ENCODE measurements at places on chromosomes 2 and 18. TPM values are rescaled to one million over a fixed set of nuclear protein-coding genes. Genes with fewer than 3 reads are reported as not detected.

CAPG gene
- 4.1 TPM for total RNA-seq

OTX1 gene
- total RNA-seq = 0.59 TPM

FSHR gene
- not detected for total RNA-seq

AGXT gene
- 1,548 TPM for total RNA-seq

ASIC4 gene
- total RNA-seq = 0.08 TPM

TDRD15 gene
- 0.75 TPM for total RNA-seq

CHPF gene
- total RNA-seq = 26.5 TPM

GPR45 gene
- total RNA-seq = not detected

CFC1 gene
- total RNA-seq = not detected

DNA sequence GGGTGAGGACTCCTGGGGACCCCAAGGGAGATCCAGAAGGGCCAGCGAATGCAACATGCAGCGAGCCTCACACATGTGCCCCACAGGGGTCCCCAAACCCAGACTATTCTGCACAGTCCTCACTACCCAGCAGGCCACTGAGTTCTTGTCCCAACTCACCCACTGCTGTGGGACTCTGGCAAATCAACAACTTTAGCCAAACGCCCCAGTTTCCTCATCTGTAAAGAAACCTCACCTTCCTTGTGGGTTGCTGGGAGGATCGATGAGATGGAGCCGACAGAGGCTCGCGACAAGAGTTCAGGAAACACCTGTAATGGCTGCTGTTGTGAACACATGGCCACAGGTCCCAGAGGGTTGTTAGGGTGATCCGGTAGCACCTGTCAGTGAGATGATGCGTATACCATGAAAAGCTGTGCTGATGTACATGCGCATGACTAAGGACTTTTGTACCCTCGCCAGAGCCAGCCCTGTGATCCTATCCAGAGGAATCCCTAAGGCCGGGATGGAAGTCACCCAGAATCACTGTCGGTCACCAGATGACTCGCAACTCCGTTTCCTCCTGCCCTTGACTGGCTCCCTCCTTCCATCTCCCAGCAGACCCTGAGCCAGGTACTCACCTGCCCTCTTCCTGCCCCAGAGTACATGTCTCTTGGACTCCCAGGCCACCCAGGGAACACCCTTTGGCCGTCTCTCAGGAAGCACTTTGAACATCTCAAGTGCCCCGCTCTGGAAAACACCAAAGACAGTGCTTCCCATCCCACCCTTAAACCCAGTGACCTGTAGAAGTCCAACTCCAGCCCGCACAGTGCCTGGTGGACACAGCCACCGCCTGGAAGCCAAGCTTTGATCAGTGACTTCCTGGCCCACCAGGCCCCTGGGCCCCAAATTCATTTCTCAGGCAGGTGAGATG, 103.3 kb upstream of the ID2 start:
- peak; percentile 32 for DNase-seq

DNA sequence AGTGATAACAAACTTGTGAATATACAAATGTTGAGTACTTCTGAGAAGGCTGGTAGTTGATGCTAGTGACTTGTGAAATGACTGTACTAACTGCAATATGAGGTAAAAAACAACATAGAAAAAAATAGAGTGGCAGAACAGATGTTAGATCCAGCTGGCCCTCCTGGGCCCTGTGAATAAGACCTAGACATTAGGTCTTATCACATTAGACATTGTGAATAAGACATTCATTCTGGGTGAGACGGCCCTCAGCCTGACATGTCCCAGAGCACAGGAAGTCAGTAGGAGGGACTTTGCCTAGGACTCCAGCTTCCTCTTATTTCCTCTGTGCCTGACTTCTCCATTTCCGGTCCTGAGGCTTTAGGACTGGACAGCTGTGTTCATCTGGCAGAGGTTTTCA, 22.9 kb downstream of the DOK1 start:
- no peak for DNase-seq

DNA sequence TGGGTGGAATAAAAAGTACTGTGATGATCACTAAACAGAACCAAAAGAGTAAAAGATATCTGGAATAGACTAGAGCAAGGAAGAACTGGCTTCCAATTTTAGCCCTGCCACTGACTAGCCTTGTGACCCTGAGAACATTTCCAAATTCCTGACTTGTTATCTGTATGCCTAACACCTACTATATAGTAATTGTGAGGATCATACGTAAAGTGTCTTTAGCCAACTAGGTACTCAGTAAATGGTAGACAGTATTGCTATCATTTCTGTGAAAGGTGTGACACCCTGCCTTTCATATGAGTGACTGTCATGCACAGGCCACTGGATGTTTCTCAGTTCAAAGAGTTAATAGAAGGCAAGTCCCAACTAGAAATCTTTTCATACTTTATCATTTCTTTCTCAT, 29.8 kb downstream of the CYTIP start:
- DNase-seq = no peak

DNA sequence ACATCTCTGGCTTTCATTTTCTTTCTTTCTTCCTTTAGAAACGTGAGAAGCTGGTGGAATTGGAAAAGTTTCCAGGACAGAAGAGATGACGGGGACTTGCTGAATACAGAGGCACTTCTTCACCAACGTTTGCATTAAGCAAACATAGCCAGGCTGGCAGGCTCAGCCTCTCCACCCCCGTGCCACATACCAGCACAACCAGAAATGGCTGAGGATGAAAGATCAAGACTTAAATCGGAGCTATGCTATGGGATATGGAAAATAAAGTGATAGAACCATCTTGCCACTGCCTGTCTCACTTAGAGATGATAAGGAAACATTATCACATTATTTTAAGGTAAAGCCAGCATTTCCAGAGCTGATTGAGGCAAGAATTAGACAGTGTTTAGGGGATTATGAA, 483.3 kb downstream of the BCL11A start:
- DNase-seq = no peak

GRCh38 chr2:71937396-71937795, 210.3 kb downstream of the CYP26B1 start:
- DNase-seq = no peak

GRCh38 chr2:205574001-205574400, 108.3 kb upstream of the NRP2 start:
- DNase-seq = no peak

DNA sequence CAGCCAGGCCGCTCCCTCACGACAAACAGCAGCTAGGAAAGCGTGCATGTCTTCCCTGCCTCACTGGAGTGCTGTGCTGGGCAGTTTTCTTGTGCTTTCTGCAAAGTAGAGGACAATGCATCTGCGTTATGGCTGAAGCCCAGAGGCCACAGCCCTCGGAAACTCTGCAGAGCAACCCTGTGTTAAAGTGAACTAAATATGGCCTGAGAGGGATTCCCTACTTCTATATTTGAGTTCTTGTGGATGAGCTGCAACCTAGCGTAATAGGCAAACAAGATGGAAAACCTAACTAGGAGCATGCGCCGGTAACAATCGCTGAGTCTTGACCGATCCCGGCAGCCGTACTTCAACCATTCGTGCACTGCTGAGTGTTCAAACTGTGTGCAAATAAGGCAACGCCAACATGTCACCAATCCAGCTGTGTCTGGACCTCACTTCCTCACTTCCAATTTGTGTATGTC, 471.9 kb upstream of the HS6ST1 start:
- no peak for DNase-seq

GRCh38 chr18:23765931-23766330, 76.7 kb downstream of the LAMA3 start:
- no peak for DNase-seq

DNA sequence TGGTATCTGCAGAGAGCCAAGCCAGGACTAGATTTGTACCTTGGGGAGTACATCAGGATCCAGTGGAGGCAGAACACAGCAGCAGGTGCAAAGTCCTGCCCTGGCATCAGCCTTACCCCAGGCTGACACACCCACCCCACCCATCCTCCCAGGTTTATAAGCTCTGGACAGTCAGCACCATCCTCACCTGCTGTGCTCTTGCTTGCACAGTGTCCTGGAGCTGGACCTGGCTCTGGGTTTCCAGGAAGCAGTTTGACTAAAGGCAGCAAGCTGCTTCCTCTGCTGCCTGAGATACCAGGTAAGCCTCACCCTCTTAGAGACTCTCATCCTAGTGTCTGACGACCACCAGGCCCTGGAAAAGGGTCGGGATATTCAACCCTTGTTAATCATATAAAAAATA, at the start of gene SULT1C3:
Gene SULT1C3, plus strand, starts transcription at position 183 of the 400 bp plus-strand sequence. CDS start 7,227 bp downstream, outside the sequence.
- no peak for DNase-seq

DNA sequence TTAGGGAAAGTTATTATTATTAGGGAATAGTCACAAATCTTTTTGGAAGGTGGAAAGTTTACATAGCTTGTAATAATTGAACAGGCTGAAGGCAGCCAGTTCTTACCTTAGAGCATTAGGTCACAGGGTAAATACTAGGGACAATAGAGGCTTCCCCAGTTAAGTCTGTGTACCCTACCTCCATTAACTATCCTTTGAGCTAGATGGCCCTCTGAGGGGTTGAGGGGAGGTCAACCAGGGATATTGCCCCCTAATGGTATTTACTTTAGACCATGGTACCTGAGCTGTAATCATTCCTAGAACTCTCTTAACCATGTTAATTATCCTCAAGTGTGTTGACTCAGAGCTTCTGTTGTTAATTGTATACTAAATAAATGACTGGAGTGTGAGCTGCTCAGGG, 120.5 kb upstream of the SCN7A start:
- DNase-seq = no peak

DNA sequence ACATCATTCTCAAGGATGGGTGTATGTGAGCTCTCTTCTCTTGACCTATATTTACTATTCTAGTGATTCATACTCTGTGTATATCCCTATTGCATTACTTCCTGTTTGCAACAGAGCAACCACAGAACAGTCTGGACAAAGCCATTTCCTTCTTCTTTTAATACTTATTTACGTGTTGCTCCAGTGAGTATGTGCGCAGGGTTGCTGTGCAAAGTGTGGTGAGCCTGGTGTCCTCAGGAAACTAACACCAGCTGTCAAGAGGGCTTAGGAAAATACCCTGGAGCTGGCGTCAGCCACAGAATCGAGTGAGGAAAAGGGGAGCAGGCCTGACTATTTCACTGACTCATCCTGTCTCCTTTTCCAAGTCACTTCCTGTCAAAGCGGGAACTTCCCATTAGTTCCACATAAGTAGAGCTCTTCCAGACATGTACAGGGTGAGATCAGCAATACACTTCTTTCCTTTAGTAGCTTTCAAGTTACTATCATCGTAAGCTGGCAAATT, 214.1 kb upstream of the COPS8 start:
- DNase-seq = peak; percentile 27

- DNase-seq = no peak
Measured at GRCh38 chr2:33719067-33719466, 120.0 kb upstream of the FAM98A start.

- DNase-seq = no peak
Measured at GRCh38 chr2:80365762-80366161, 61.2 kb upstream of the LRRTM1 start.

DNA sequence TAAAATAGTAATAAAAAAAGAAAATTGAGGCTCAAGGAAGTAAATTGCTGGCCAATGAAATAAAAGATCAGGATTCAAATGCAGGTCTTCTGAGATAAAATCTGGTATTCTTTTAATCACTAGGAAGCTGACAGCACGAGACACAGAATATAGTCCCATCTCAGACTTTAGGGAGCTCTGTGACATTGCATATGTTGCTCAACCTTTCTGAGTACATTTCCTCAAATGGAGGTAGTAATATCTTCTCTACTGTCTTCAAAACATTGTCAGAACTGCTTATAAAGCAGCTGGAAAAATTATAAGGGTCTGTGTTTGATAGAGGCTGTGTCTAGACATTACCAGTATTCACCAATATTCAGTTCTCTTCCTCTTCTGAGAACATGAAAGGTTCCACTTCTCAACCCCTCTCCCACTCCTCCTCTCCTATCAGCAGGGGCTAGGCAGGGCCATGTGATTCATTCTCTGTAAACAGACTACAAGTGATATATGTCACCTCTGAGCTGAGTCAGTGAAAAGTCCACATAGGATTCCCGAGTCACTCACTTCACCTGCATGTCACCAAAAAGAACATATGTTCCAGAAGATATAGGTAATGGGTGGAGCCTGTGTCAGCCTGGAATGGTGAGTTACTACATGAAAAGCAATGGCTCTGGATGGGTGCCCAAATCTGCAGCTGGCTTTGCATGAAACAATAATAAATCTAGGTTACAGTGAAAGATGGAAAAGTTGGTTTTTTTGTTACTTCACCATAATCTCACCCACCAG, 7.1 kb downstream of the KCNE4 start:
- DNase-seq = no peak

DNA sequence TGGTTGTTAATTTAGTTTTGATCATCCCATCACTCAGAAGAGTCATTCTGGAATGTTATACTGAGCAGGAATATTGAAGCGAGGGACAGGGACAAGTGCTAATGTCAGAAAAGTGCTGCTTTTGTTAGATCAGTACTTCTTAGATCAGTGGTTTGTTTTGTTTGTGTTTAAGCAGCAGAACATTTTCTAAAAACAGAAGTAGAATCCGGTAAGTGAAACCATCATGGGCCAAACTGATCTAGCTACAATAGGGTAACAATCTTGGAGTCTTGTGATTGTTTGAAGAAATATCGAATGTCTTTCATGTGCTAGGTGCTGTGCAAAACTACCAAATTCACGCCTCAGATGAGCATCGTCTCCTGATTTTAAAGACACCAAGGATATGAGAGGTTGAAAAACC, 45.1 kb upstream of the SEC11C start:
- DNase-seq = no peak

DNA sequence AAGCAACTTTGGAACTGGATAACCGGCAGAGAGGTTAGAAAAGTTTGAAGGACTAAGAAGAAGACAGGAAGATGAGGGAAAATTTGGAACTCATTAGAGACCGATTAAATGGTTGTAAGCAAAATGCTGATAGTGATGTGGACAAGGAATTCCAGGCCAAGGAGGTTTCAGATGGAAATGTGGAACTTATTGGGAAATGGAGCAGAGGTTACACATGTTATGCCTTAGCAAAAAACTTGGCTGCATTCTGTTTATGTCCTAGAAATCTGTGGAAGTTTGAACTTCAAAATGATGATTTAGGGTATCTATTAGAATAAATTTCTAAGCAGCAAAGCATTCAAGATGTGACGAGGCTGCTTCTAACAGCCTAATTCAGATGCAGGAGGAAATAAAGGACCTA, 675.1 kb upstream of the SYT4 start:
- no peak for DNase-seq

DNA sequence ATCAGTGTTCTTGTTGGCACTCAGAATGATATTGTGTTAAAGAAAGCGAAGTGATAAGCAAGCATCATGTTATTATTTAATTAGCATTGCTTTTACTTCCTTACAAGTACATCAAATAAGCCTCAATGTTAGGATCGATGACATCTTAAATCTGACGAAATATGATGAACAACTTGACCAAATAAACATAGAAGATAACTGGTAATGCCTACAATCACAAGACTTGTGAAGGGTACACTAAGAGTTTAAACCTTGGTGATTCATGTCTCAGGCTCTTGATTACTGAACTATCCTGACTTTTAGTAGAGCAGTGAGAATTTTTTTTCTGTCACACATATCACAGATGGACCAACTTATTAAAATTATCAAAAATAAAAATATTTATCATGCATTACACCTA, 500.8 kb upstream of the ZEB2 start:
- no peak for DNase-seq

DNA sequence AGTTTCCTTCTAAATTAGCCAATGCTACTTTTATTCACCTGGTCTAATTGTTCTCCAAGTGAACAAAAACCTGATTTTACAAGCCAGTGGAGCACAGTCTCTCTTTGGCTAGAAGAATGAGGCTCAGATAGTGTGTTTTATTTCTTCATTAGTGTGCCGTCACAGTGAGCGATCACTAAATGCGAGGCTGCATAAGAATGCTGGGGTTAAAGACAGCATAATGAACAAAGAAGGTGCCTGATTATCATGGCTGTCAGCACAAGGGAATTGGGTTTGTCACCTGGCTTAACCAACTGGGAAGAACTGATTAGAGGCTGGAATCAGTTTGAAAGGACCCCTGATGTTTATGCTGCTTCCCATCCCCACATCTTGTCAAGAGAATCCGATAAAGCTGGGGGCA, 76.4 kb downstream of the EPHA4 start:
- no peak for DNase-seq
